ENCODE measurements at places on chromosomes 4 and X. TPM values are rescaled to one million over a fixed set of nuclear protein-coding genes. Genes with fewer than 3 reads are reported as not detected.

DNA sequence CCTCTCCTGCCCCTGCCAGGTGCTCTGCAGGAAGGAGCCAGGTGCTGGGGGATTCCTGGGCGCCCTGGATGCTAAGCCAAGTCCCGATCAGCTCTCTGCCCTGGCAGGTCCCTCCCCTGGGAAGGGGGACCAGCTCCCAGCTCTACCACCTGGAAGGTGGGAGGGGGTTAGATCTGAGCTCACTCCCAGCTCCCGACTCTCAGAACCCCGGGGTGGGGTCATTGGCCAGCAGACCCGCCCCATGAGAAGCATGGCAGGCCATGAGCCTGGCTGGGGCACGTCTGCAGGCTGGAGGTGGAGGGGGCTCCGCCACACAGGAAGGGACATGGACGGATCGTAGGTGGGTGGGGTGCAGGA lies 83.4 kb upstream of the NKX1-1 start:
- no peak for DNase-seq

- no peak for DNase-seq
Measured at GRCh38 chr4:92333016-92333415, 29.2 kb downstream of the GRID2 start.

- DNase-seq = no peak
Measured at GRCh38 chrX:47960406-47960805, 43.4 kb downstream of the ZNF182 start.

- DNase-seq = peak; percentile 31
Measured at GRCh38 chrX:118823263-118824172, at the start of gene ZCCHC12. TSS of gene ZCCHC12 (plus strand) at chrX:118823824. CDS start at chrX:118825245, 1,421 bp downstream.

- DNase-seq = no peak
Measured at GRCh38 chr4:6343939-6344408, 74.3 kb downstream of the WFS1 start.

GRCh38 chr4:98710831-98711230 lies 52.4 kb upstream of the TSPAN5 start:
- no peak for DNase-seq

GRCh38 chr4:104859601-104860237 lies 287.0 kb upstream of the TET2 start:
- DNase-seq = no peak

DNA sequence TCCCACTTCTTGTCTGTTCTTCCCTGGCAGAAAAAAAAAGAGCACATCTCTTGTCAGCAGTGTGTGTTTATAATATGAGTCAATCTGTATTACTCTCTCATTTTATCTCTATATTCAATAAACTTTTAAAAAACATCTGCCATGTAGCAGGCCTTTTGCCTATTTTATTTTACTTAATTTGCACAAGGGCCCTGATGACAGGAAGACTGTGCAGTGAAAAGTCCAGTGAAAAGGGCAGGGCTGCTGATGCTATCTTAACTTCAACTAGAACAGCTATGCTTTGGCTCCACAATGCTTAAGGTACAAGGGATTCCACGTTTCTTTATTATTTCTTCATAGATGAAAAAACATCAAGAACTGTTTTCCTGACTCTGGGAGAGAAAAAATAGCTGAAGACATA lies 97.0 kb upstream of the DGKK start:
- DNase-seq = no peak

DNA sequence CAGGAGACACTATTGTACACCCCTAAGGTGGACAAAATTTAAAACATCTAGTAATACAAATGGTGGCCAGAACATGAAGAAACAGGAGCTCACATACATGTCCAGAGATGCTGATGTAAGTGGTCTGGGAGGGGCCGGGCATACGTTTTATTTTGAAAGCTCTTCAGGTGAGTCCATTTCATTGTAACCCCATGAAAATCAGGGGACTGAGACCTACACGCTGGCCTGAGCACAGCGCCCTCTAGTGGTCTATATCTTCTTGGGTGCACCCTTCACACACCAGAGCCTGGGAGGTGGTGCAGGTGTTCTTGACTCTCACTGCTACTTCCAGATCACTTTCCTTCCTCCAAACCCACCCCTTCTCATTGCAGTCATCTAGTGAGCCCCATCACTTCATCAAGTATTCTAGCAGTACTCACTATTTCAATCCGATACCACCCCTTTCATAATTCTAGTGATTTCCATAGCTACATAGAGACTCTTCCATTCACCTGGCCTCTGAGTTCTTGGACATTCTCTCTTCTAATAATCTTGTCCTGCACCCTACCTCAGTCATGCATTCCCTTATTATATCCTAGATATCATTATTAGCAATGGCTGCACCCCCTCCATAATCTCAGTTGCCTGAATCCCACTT lies 4.3 kb upstream of the TLR6 start:
- peak; percentile 60 for DNase-seq

DNA sequence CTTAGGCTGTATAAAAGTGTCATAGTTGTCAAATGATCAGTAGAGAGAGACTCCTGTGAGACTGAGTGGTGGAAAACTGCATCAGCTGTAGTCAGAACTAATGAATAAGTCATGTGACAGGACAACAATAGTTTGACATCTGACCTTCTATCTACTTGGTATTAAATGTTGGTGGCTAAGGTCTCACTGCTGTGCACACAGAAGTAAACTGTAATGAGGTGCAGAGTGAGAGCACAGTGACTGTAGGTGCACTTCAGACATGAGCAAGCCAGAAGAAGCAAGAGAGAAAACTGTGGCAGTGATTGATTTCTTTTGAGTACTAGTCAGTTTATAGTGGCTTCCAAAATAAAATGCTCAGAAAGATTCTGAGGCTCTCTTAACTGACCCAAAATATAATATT lies 803.6 kb downstream of the RAPGEF2 start:
- DNase-seq = no peak

GRCh38 chrX:56764975-56765791 lies 36.1 kb downstream of the NBDY start:
- no peak for DNase-seq

DNA sequence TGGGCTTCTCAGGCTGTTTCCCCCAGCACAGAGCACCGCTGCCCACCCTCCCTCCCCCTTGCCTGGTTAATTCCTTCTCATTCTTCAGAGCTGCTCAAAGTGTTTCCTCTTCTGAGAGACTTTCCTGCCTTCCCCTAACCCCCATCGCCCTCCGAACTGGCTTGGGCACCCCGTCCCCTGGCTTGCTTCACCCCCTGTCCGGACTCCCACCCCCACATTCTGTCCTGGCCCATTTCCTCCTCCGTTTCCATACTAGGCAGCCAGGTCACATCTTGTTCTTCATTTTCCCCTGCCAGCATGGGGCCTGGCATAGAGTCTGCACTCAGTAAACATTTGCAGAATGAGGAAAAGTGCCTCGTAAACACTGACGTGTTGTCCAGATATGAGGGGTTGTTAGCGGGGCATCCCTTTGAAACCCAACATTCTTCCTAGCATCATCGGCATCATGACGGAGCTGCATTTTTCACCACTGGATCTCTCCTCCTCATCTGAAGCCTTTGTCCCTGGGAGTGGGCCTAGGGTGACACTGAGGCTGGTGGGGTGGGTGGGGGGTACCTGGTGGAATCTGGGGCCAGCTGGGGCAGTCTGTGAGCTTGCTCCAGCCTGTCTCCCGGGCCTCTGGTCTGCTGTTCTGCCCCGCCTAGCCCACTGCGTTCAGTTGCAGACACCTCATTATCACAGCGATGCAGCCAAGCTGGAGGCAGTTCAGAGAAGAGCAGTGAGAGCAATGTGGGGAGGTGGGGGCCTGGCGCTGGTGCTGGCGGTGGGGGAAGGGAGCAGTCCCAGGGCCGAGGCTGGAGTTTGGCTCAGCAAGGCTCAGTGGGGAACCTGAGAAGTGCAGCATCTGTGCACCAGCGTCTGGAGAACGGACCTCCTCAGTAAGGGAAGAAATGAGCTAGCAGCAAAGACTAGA lies 149.4 kb upstream of the PJA1 start:
- DNase-seq = no peak

- no peak for DNase-seq
Measured at GRCh38 chr4:75565481-75565880, 9.6 kb downstream of the ODAPH start.

GRCh38 chr4:152655272-152656129 lies 24.3 kb downstream of the TMEM154 start:
- DNase-seq = no peak

GRCh38 chr4:77505275-77505957 lies 100.2 kb upstream of the CXCL13 start:
- DNase-seq = no peak

DNA sequence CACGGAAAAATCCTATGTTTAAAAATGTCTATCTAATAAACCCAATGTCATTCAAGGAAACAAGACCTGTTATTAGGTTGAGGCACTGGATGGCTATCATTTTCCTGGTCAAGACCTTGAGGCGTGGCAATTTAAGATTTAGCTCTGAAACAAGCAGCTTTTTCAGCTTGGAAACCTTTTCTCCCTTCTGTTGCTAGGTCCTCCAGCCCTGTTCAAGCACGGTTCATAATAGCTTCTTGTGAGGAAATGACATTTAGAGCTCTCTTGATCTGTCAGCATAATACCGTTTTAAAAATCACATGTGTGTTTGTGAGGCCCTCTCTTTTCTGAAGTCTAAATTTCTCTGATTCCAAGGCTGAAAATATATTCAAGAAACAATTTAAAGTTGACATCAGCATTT lies 133.6 kb upstream of the GRPR start:
- no peak for DNase-seq

GRCh38 chr4:54696649-54697048 lies 38.9 kb downstream of the KIT start:
- no peak for DNase-seq

GRCh38 chrX:131840799-131841495 lies 182.2 kb upstream of the STK26 start:
- no peak for DNase-seq

DNA sequence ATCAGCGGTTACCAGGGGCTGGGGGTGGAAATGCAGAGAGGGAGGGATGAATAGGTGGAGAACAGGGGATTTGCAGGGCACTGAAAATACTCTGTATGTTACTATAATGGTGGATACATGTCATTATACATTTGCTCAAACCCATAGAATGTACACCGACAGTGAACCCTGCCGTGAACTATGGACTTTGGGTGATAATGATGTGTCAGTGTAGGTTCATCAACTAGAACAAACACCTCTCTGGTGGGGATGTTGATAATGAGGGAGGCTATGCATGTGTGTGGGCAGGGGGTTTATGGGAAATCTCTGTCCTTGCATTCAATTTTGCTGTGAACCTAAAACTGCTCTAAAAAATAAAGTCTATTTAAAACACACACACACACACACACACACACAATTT lies 11.5 kb downstream of the HPSE start:
- DNase-seq = no peak

DNA sequence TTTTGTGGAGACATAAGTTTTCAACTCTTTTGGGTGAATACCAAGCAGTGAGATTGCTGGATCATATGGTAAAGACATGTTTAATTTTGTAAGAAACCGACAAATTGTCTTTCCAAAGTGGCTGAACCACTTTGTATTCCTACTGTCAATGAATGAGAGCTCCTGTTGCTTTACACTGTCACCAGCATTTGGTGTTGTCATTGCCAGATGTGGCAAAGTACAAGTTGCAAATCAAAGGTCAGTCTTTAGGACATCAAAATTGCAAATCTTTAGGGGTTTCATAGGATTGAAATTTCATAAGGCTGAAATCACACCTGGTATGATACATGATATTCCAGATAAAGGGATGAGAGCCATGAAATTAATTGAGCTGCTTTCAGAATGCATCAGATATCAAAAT lies 67.7 kb upstream of the ELOVL6 start:
- DNase-seq = no peak

GRCh38 chr4:168587411-168588125 lies 90.7 kb downstream of the PALLD start:
- no peak for DNase-seq

- no peak for DNase-seq
Measured at GRCh38 chrX:124386401-124386800, 40.0 kb downstream of the SH2D1A start.

Gene BEX5
- 4.3 TPM for total RNA-seq

Gene DAPP1
- total RNA-seq = 2.3 TPM

Gene FGG
- not detected for total RNA-seq

Gene LDB2
- total RNA-seq = 16.5 TPM

Gene CLDN22
- not detected for total RNA-seq

Gene S100G
- not detected for total RNA-seq

Gene GK
- 3.3 TPM for total RNA-seq

Gene SMR3B
- total RNA-seq = not detected

Gene ALPK1
- 26.7 TPM for total RNA-seq

Gene GAGE1
- total RNA-seq = not detected

Gene ALB
- 538 TPM for total RNA-seq
